RKO (cell line): ENCODE measurements at places on chromosomes 2 and 18.

DNA sequence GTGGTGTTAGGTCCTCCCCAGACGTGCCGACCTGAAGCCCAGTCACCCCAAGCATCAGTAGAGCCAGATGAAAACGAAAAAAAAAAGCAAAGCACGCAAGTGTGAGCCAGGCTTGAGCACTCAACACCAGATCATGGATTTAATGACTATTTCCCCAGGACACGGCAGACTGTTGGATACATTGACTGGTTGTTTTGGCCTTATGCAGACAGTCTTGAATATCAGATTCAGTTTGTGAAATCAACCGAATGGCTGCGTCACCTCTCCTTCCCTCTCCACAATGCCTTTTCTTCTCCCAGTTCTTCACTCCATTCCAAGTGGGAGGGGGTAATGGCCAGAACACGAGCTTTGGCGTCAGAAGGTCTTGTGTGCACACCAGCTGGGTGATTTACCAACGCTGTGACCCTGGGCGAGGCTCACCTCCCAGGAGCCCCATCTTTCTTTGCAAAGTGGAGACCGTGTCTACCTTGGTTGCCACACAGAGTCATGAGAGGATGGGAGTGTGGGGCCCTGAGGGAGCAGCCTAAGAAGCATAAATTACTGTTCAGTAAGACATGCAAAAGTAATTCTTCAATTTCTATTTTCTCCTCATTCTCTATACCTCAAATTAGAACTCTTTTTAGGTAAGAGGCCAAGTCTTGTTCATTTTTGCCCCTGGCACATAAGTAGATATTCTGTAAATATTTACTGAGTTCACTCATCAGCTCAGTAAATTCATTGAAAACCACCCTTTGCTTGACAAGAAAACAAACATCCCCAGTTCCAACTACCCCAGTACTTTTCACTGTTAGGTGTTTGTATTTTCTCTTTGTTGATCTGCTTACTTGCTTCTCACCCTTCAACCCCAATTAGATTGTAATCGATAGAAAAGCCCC lies 181.1 kb upstream of the COPS8 start:
- DNase-seq, result no peak

DNA sequence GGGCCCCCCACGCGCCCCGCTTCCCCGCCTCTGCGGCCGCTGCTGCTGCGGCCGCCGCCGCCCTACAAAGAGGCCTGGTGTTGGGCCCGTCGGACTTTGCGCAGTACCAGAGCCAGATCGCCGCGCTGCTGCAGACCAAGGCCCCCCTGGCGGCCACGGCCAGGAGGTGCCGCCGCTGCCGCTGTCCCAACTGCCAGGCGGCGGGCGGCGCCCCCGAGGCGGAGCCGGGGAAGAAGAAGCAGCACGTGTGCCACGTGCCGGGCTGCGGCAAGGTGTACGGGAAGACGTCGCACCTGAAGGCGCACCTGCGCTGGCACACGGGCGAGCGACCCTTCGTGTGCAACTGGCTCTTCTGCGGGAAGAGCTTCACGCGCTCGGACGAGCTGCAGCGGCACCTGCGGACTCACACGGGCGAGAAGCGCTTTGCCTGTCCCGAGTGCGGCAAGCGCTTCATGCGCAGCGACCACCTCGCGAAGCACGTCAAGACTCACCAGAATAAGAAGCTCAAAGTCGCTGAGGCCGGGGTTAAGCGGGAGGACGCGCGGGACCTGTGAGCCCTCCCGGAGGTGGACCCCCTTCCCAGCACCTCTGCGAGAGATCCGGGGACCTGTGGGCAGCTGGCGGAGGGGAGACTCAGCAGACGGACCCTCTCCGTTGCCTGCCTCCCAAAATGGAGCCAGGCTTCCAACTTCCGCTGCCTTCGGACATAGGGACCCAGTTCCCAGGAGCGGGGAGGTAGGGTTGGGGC lies 1.9 kb downstream of the SP5 start:
- no peak for DNase-seq

- no peak for DNase-seq
Observed at GRCh38 chr2:149033716-149034115, 4.8 kb upstream of the LYPD6B start.

DNA sequence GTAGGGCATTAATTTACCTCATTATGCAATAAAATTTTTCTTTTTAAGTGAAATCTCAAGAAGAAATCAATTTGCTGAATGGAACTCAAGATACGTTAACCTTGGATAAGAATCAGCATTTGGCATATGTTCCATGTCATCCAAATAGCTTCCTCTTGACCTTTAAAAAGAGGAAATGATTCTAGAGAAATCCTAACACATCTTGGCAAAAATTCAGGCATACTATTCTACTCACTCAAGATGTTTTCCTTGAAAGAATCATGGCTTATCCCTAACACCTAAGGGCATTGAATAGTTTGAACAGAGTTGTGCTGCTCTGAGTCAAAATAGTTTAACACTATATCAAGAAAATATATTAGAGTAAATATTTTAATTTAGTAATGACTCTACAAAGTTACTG lies 678.0 kb downstream of the EPHA4 start:
- DNase-seq, result no peak

GRCh38 chr2:143282684-143283083 lies 153.5 kb downstream of the ARHGAP15 start:
- no peak for DNase-seq

DNA sequence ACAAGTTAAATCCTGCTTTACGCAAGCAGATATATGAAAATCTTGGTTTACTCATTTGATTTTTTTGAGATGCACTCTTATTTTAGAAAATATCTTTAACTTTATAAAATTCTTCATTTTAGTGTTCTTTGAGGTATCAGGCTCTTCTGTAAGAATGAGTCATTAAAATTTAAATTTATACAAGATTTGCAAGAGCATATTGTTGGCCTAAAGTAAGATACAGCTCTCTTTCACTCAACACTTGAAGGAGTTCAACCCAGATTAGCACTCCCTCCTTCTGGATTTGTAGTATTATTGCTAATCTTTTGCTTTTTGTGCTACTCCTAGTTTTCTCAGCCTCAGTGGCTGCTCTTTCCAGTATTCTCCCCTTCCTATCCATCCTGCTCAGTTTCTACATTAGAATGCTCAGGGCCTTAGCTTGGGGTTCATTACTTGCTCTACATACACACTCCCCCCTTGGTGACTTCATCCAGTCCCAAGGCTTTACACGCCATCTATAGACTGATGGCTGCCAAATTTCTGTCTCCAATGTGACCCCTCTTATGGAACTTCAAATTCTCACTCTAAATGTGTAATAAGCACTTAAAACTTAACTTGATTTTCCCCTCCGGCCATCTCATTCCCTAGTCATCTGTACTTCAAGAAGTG lies 425.3 kb upstream of the FANCL start:
- no peak for DNase-seq

DNA sequence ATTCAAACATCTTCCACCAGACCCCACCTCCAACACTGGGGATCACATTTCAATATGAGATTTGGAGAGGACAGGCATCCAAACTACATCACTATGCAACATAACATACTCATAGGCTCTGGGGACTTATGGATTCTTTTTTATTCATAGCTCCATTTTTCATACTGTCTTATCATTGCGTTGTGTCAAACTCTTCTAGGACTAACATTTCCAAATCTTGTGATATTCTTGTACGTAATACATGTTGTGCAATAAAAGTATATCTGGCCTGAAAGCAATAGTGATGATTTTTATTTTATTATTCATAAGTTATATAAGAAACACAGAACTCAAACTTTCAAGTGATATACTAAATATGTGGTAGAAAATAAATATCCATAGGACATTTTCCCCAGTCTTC lies 60.6 kb upstream of the ACTR3 start:
- DNase-seq, result no peak

GRCh38 chr18:3547891-3548615 lies 98.1 kb downstream of the TGIF1 start:
- no peak for DNase-seq

DNA sequence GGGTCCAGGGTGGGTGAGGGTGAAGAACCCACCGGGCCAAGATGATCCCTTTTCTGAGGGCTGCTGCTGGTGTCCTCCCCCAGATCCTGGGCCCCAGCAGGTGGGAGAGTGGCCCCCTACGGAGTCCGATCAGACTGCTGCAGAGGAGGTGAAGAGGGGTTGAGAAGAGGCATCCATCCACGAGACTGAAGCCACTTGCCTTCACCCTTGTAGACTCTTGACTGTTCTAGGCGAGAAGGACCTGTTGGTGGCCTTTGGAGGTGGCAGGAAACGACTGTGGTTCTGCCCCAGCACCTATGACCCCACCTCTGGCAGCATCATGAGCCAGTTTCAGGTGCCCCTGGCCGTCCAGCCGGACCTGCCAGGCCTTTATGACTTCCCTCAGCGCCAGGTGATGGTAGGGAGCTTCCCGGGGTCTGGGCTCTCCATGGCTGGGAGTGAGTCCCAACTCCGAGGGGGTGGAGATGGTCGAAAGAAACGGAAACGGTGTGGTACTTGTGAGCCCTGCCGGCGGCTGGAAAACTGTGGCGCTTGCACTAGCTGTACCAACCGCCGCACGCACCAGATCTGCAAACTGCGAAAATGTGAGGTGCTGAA lies 1.5 kb downstream of the TET3 start:
- DNase-seq, result no peak

DNA sequence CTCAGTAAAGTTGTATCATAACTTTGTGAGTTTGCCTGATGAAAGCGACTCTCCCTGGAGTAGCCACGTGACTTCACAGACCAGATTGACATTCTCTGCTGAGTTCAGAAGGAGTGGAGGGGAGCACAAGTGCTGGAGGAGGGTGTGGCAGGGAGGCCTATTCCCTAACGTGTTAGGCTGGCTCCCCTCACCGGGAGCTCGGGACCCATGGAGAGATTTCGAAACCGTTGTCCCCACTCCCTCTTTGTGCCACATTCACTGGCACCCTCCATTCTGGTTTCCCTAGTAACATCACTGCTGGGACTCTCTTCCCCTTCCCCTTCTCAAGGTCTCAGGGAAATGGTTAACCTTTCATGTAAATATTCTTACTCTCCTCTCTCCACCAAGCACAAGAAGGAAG lies 279.9 kb downstream of the ALPK2 start:
- no peak for DNase-seq

GRCh38 chr2:230669386-230669950 lies 43.2 kb upstream of the CAB39 start:
- no peak for DNase-seq

GRCh38 chr18:11271954-11272353 lies 122.6 kb upstream of the PIEZO2 start:
- DNase-seq, result no peak

DNA sequence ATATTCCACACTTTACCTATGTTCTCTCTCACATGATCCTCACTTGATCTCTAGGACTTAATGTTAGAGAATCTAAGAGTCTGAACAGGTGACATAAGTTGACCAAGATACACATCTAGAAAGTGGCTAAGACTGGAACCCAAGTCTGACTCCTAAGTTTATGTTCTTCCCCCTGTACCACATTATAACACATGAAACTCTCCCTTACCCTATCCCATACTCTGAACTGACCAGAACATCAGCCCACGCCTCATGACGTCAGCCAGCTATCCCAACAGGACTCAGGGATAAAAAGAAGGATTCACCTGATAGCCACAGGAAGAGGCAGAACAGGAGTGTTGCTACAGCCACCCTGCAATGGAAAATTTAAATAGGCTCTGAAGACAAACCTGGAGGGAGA lies 392.2 kb downstream of the ZEB2 start:
- DNase-seq, result no peak

GRCh38 chr2:208827549-208828221 lies 421.1 kb downstream of the PTH2R start:
- no peak for DNase-seq

DNA sequence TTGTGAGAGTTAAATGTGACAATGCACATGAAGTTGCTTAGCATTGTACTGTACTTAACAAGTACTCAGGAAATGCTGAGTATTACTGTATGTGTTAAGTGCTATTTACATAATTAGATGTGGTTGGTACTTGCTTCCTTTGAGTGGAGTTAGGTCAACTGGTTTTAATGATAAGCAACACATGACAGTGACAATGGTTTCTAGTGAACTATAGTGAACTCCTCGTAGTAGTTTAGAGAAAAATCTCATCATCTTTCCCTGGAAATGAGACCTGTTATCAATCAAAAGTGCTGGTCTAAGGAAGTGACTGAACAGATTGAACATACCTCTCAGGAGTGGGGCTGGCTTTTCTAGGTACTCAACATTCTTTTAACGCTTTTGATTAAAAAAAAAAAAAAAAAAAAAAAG lies 29.2 kb upstream of the ZDBF2 start:
- DNase-seq, result no peak

DNA sequence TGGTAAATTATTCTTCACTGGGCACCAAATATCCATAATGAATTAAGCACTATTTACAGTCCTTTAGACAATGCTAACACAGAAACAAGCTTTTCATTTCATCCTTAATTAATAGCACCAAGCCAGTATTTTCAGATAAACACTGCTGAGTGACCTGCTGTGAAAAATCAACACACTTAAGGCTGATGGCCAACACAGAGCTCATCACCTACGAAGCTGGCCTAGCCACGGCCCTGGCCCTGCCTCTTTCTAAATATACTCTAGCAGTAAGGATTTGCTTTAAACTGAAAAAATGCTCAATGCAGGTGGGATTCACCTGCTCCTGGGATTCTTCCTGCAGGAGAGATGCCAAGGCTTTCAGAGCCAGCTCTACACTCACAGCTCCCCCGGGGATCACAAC lies 18.4 kb downstream of the CYB5A start:
- no peak for DNase-seq

- DNase-seq, result no peak
Observed at GRCh38 chr2:30270166-30270565, 38.8 kb downstream of the LBH start.

DNA sequence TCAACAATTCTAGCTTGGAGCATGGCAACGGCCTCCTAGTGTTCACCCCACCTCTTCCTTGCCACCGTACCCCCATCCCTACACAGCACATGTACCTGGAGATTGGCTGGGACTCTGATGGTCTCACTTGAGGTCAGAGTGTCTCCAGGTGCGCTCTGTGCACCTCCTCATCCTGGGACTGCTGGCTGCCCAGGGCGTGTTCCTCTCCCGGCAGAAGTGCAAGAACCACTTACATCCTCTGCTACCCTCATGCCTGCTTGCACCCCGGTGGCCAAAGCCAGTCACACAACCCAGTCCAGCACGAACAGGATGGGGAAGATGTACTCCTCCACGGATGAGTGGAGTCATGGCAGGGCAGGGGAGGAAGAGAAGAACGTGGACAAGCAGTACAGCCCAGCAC lies 151.5 kb downstream of the ASB1 start:
- no peak for DNase-seq

DNA sequence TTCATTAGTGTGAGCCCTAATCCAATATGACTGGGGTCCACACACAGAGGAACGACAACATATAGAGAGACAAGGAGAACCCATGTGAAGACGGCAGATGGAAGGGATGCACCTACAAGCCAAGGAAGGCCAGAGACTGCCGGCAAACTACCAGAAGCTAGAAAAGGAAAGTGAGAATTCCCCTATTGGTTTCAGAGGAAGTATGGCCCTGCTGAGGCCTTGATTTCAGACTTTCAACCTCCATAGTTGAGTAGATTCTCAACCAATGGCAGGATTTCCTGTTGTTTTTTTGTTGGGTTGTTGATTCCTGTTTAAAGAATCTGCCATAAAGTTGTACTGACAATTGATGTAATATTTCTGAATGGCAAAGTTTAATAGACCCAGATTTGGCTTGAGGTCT lies 241.5 kb downstream of the SATB2 start:
- no peak for DNase-seq
